ENCODE measurements at places on chromosomes 6 and 20.

DNA sequence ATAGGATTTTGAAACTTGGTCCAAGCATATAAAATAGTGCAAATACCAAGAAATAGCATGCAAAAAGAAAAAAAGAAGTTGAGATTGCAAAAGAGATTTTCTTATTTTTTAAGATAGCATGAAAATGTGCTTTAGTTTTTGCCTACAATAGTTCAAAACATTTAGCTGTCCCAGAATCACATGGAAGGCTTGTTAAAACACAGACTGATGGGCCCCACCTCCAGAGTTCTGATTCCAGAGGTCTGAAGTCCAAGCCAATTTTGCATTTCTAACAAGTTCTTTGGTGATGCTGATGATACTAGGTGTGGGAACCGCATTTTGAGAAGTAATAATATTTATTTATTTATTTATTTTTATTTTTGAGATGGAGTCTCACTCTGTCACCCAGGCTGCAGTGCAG is 33.7 kb upstream of the LOC128125822 start:
- DNase-seq = no peak

- DNase-seq = no peak
Measured at GRCh38 chr20:24523661-24524060, 54.2 kb downstream of the SYNDIG1 start.

DNA sequence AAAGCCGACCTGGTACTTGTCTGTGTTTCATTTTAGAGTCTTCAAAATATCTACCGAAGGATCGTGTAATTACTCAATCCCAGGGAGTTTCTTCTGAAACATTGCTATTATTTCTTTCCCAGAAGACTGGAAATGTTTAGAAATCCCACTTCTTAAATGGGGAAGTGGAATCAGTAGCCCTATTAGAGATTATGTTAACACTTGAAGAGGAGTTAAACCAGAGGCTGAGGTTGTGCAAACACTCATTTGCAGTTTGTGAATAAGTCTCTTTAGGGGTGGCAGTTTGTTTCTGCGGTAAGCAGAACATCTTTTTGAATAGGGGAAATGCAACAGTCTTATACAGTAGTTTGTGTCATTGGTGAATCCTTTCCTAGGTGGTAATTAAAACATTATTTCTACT is 21.3 kb downstream of the DSP start:
- DNase-seq = no peak

DNA sequence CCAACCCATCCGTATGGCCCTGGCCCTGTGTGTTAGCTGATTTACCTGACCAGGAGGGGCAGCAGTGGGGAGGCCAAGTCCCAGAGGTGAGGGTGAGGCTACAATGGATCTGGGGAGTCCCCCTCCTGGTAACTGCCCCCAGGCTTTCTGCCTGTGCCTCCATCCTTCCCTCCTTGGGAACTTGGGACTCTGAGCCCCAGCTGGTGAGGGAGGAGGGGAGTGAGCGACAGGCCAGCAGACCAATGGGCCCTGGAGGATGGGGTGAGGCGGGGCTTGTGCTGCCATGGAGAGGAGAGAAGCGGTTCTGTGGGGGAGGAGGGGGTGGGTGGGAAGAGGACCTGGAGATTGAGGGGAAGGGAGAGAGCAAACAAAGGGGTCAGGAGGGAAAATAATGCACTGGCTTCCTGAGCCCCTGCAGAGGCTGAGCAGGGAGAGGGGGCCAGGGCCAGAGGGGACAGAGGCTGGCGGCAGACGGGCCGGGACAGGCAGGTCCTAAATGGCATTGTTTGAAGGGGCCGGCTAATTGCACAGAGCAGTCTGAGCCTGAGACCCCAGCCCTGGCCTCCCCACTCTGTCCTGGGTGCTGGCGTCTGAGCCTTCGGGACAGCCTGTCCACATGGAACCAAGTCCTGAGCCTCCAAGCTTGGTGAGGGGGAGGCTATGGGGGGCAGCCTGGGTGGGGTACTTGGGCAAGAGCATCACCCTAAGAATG is 17.5 kb downstream of the DNMT3B start:
- no peak for DNase-seq

DNA sequence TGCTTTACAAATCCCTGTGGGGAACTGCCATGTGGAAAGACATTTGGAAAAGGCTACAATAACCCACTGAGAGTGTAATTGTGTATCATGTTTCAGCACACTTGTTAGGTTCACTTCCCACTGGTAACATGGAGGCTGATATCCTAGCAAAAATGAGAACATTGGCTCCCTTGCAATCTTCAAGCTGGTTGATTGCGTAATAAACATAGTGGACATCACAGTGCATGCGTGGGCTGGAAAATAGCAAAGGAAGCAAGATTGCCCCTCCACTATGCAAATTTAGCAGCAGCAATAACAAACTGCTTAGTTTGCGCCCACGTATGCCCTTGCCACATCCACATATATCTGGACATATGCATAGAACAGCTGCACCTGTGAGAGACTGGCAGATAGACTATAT is 410.2 kb downstream of the MEI4 start:
- no peak for DNase-seq

DNA sequence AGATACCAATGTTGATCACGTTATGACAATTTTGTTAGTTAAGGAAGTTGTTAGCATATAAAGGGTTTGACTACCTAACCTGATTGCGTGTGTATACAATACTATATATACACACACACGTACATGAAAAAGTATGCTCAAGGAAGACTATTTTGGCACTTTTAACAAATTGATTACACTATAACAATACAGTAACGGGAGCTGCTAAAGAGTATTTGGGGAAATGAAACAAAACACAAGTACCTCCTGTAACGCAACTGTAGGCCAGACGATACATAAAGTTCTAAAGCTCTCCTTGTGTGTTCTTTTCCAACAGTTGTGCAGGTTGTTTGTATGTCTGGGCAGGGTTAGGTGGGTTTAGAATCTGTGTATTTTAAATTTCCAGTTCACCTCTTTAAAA is 98.7 kb downstream of the PLEKHG1 start:
- DNase-seq = no peak

All from activated CD4-positive, alpha-beta T cell treated with anti-CD3 and anti-CD28 coated beads, Interleukin-2, Interleukin-6, amounts not matched to agents 100 ng/mL and 50 ng/mL, durations not matched to agents 16 hours and 8 hours (primary cell).